ENCODE measurements at places on chromosomes 3 and 15.

DNA sequence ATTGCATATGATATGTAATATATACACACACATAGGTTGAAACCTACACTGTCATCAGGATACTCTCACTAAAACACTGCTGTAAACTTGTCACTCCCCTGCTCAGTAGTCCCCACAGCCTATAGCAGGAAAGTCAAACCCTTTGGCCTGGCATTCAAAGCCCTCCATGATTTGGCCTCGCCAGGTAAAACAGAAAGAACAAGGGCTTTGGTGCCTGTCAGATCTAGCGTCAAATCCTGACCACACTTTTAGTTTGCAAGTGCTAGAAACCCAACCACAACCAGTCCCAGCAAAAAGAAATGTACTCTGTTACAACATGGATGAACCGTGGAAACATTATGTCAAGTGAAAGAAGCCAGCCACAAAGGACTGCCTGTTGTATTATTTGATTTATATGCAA is 11.4 kb downstream of the CRABP1 start:
- DNase-seq = no peak

DNA sequence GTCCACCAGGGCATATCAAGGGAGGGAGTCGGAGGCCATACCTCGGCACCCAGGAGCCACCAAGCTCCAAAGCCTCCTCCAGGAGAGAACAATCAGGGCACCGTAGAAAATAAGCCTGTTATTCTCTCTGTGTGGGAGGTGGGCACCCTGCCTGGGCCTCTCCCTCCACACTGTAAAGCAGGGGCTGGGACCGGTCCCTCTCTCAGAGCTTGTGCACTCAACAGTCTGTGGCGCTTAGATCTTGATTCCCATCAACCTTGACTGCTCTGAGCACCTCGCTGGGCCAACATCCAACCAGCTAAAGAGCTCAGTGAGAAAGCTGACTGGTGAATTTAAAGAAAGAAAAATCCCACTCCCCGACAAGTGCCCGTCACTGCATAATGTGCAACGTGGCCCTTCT is 53.0 kb downstream of the PCSK6 start:
- DNase-seq = no peak

DNA sequence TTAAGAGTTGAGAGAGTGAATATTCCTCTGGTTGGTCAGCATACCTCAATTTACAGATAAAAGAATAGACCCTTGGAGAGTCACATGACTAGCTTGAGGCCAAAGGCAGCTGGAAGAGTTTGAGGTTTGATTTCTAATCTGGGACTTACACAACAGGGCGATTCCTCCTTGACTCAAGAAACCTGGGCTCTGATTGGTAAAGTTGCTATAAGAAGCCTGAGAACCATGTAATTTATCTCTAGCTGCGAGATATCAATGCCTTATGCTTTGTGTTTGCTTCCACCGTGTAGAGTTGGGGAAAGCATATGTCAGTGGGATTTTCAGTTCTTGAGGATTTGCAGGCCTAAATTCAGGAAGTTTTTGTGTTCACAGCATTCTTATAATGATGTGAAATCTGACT is 206.0 kb downstream of the KLHL25 start:
- peak; percentile 57 for DNase-seq

DNA sequence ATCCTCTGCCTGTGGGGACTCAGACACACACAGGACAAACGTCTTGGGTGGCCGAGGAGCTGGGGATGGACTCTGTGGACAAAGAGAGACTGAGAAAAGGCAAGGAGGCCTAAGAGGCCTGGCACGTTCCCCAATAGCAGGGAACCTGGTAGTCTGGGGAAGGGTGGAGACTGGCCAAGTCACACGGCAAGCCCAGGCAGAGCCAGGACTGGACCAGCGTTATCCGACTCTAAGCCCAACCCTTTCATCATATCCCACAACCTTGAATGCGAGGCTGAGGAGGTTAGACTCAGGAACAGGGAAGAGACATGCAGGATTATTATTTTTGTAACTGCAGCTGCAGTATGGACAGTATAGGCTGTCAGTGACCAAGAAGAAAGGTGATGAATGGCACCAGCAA is 53.4 kb downstream of the SLC6A11 start:
- no peak for DNase-seq

DNA sequence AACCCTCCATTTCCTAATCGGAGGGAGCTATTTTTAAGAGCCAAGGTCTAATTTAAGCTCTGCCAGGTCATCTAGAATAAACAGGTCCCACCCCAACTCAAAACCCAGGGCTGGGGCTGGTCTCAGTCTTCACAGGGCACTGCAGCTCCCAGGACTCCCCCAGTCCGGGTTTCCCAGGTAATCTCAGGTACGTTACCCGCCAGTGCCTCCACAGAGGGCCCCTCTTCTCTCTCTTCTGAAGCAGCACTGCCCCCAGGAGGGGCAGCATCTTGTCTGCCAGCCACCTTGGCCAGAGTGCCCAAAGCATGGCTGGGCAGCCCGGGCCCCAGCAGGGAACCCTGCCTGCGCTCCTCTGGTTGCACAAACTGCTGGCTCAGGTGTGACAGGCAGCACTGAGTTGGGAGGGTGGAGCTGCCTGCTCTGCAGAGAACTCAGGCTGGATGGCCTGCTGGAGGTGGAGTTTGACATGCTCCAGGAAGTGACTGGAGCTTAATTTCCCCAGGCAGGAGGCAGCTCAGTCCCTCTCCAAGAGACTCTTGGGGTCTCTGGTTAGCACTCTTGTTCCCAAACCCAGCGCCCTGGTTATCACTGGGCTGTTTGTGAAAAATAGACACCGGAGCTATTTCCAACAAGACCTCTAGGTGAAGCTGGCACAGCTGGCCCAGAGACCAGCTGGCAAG is at the start of gene PLA2G4F:
Gene PLA2G4F, minus strand, starts transcription at position 394 of the 680 bp plus-strand sequence. Its CDS starts 87 bp downstream, at position 307.
- no peak for DNase-seq

DNA sequence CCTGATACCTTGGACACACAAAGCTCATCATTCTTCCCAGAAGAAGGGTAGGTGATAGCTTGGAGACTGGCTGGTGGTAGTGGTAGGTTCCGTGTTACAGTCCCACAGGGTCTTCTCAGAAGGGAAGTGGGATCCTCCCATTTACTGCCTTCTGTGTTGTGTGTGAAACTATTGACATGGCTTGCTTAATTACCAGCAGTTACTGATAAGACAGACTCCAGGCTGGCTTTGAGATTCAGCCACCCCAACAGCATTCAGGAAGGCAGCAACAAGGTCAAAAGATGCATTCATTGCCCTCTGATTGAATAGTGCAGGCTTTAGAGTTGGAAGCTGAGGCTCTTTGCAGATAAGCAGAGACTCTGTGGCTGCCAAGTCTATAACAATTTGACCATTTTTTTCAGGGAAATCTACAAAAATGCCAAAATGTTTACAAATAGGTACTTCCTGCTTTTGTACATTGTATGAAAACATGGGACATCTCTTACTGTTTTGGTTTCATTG is 7.7 kb downstream of the ARNT2 start:
- DNase-seq = no peak

DNA sequence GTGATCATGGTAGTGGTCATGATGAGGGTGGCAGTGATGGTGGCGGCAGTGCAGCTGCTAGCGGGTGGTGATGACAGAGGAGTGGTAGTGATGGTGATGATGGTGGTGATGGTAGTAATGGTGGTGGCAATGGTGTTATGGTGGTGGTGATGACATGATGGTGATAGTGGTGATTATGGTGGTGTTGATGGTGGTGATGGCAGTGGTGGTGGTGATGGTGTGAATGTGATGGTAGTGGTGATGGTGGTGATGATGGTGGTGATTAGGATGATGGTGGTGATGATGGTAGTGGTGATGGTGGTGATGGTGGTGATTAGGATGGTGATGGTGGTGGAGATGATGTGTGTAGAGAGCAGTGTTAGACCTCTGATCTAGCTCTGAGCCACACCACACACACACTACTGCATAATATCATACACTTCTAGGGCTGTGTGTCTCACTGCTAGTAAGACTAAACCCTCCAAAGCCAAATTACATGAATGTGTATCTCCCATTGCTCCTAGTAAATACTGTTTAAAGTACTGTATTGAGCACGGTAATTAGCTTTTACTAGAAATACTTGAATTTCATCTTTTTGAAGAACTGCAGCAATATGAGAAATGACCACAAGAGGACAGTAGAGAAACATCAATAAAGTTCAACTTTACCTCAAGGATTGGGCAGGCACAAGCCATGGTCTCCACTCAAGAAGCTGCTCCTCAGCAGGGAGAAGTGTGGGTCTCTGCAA is 28.8 kb downstream of the TMED3 start:
- peak; percentile 59 for DNase-seq

DNA sequence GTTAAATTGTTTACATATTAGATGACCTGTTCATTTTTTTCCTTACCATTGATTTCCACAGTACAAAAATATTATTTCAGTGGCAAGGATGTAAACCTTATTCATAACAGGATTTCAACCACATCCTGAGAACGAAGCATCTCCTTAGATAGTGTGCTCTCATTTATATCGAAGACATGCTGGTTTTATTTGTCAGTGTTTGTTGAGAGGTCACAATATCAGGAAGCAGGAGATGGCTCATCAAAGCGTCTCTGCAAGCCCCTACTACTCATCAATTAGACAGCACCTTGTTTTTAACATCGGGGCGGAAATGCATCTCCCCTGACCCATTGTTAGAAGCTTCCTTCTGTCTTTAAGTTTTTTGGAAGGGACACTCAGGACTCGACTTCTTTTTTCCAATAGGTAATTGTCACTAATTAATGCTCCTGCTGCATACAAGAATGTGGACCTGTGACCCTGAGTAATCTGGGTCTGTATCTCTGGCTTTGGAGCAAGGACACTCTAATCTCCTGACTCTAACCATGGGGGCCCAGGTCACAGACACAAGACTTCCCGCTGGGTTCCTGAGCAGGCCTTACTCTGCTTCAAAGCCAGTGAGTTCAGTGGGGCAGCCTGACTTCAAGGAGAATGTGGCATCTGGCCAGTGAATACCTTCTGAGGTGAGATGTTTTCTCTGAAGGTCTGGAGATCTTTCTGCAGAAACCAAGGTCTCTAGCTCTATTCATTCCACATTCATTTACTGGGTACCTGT is 50.3 kb downstream of the MECOM start:
- no peak for DNase-seq

GRCh38 chr3:143167969-143168854 is 48.6 kb downstream of the CHST2 start:
- DNase-seq = peak; percentile 87

GRCh38 chr3:166052440-166052839 is 215.2 kb upstream of the BCHE start:
- DNase-seq = no peak

GRCh38 chr3:125186800-125187598 is 25.5 kb downstream of the SLC12A8 start:
- no peak for DNase-seq

GRCh38 chr3:73254062-73254461 is 192.6 kb downstream of the EBLN2 start:
- no peak for DNase-seq

- no peak for DNase-seq
Observed at GRCh38 chr15:101042320-101042719, 123.2 kb downstream of the LRRK1 start.

- no peak for DNase-seq
Observed at GRCh38 chr3:89212619-89213018, 105.2 kb downstream of the EPHA3 start.

DNA sequence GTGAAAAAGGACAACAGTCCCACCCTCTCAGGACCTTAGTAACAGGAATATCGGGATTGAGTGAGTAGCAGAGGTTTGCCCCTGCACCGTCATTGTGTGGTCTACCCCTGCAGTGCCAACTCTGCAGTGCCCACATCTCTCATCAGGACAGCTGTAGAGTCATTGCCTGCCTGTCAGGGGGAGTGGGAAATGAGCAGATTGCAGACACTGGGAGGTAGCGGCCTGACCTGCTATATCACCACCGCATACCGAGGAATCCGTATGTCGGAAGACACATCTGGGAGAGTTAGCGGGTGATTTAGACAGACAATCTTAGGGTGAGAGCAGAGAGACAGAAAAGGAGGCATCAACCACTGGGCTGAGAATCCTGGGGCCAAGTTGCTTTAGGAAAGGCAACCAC is 218.1 kb downstream of the EPHB1 start:
- no peak for DNase-seq

DNA sequence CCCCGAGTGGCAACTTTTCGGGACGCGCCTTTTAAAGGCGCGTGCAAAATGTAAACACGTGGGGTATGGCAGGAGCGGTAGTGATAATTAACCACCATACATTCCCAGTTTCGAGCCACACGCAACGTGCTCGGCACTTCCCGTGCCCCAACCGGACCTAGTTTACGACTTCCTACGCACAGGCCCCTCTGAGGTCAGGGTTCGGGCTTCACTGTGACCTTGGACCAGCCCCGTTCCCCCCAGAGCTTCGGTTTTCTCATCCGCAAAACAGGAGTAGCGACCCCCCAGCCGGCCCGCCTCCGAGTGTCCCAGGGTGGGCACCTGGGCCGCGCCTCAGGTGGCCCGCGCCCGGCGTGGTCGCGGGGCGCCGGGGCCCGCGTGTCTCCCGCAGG is 451 bp downstream of the CHCHD4 start:
- peak; percentile 44 for DNase-seq

DNA sequence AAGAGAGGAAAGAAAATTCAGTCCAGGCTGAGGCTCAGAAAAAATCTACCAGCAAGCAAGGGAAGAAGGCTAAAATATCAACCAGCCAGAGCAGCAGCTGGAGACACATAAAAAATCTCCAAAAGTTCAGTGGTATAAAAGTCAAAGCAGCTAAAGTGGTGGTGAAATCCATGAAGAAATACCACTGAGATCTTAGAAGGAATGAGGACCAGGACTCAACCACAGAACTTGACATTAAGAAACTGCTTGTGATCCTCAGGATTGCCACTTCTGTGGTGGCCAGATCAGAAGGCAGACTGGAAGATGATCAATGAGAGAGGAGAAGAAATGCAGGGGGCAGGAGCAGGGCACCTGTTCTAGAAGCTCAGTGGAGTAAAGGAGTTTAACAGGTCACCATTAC is 22.5 kb downstream of the CNTN3 start:
- DNase-seq = no peak
